ENCODE measurements at places on chromosomes 2 and 18. TPM values are rescaled to one million over a fixed set of nuclear protein-coding genes. Genes with fewer than 3 reads are reported as not detected.

Gene C2orf78
- not detected for total RNA-seq

DNA sequence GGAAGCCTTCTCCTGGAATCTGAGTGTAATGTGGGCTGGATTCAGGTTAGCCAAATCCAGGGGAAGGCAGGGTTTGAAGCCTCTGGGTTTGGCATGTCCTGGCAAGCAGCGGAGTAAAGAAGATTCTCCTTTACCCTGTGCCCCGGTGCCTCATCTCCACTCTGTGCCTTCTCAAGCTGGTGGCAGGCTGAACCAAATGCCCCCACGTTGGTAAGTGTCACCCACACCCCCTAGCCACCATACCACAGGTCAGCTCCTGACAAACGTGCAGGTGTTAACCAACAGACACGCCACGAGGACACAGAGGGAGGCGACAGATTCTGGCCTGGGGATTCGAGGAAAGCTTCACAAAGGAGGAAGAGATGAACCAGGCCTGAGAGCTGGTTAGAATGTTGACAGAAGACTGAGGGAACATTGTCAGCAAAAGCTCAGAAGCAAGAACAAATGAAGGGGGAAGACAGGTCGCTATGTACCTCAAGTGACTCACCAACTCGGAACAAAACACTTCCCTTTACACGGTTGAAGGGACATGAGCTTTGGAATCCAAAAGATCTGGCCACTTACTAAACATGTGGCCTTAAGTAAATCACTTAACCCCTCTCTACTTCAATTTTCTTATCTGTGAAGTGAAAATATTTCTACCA lies 85.2 kb upstream of the LCLAT1 start:
- DNase-seq = no peak

DNA sequence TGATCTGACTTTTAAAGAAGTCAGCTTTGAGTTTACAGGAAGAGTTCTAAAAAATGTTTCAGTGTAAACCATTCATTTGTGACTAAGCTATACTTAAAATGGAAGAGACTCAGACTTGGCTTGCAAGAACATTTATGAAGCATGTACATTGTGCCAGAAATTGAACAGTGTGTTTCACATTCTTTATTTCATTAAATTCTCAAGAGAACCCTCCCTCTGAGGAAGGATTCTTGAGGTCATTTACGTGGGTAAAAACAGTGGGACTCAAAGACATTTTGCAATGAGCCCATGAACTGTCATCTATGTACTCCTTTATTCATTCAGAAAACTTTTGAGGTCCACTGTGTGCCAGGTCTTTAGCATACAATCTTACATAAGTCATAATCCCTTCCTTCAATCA lies 143.6 kb upstream of the ZNF521 start:
- no peak for DNase-seq

Gene REG3G
- 0.65 TPM for total RNA-seq

GRCh38 chr2:184558713-184559464 lies 39.4 kb upstream of the ZNF804A start:
- no peak for DNase-seq

Gene KCNG3
- total RNA-seq = 0.37 TPM

Gene CAPN13
- total RNA-seq = not detected

GRCh38 chr2:58378152-58378551 lies 137.0 kb upstream of the FANCL start:
- DNase-seq = no peak

DNA sequence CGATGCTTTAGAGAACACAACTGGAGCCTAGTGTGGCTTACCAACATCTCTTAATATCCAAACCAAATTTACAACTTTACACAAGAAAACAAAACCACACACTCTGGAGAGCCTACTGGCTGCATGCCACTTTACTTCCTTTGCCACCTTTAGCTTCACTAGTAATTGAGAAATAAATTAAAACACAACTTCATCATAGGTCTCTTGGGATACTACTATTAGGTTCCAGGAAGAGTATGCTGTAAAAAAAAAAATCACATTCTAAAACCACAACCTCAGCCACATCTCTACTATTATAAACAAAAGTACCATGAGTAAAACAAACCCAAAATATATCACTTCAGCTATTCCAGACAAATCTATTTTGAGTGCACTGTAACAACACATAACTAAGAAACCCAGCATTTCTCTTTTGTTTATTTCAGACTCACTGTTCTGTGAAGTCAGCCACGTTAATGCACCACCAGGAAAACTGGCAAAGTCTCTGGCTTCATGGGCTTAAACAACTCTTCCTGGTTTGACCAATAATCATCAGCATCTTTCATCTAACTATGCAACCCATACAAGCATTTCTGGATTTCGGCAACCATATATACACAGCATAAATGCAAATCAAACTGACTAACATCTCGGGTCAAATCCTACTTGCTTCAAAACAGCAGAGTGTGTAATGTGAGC lies 59.1 kb downstream of the REV1 start:
- DNase-seq = no peak

Gene CAPN14
- total RNA-seq = not detected

Gene FEV
- total RNA-seq = not detected

Gene TMEM178A
- 1.9 TPM for total RNA-seq

DNA sequence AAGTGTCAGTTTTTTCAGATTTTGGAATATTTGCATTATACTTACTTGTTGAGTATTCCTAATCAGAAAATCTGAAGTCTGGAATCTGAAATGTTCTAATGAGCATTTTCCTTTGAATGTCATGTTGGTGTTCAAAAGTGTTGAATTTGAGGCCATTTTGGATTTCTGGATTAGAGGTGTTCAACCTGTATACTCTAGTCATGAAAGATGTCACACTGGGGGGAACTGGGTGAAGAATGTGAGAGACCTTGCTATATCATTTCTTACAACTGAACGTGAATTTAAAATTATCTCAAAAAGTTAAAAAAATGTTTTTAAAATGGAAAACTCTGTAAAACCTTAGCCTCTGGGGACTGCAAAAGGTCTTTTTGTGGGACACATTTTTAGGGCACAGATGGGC lies 384.5 kb downstream of the NBAS start:
- no peak for DNase-seq

Gene C18orf32
- total RNA-seq = 22.1 TPM

DNA sequence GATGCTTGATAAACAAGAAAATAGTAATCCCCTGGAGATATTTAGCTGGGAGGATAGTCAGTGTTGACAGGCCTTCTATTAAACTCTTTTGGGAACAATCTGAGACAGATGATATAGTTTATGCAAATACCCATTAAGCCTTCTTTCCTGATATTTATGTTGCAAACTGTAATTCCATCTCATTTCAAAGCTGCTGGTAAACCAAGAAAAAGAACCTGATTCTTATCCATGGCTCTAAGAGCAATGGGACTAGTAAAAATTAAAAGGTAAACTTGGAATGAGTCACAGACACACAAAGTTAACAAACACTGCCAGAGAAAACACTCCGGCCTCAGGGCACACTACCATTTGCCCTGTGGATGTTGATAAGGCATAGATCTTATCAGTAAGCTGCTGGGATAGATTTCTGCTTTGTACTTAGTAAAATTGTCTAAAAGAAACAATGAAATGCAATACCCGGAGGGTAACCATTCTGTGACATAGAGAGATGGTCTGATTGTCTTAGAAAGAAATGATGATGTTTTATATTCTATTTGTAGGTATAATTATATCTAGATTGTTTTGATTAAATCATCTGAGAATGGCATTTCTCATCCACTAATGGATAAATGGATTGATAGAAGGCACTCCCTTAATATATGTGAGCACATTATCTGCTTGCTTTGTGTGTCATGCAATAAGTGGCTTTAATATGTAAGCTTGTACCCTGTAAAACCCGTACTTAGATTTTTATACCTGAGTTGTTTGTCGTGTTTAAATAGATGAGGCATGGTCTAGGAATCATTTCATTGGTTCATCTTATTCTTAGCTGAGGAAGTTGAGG lies 13.2 kb downstream of the GALR1 start:
- DNase-seq = no peak

GRCh38 chr2:102239344-102239743 lies 52.5 kb downstream of the IL1RL2 start:
- no peak for DNase-seq

Gene MBD1
- total RNA-seq = 63.6 TPM

GRCh38 chr2:121665504-121665903 lies 16.2 kb upstream of the CLASP1 start:
- DNase-seq = no peak

- no peak for DNase-seq
These were observed 48.9 kb upstream of the NABP1 start for GRCh38 chr2:191629001-191629453.

GRCh38 chr18:79543861-79544385 lies 135.7 kb upstream of the CTDP1 start:
- DNase-seq = no peak

Gene COBLL1
- 38.1 TPM for total RNA-seq

DNA sequence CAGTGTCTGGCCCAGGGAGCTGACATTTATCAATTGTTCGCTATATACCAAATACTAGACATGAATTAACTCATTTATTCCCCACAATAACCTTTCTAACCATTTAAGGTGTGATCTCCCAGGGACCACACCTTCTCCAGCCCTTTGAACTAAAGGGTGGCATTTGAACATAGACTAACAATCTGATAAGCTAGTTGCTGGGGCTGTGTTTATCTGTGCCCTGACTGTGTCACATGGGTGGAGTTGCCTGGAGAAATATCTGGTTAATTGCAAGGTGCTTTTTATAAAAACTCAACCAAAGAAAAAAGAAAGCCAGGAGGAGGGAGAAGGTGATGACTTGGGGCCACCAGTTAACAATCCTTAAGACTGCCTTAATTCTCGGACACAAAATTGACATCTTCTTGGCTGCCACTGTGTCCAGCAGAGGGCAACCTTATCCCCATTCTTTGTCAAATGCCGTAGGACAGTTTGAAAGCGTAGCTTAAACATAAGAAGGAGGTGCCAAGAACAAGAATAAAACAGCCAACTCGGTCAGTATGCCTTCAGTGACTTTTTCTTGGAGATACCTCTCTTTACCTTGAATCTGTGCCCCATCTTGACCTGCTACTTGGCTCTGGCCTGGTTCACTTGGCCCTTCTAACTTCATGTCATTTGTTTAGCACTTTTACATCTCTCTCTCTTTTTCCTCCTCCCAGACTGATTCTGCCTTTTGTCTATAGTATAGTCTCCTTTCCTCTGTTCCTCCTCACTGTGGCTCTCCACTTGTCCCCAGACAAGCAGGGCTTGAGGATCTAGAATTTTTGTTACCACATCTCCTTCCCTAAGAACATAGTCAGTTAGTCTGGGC lies 183.4 kb downstream of the MYO3B start:
- no peak for DNase-seq

Gene MAP2
- 19.2 TPM for total RNA-seq

GRCh38 chr18:55264108-55264507 lies 304.8 kb upstream of the CCDC68 start:
- no peak for DNase-seq

DNA sequence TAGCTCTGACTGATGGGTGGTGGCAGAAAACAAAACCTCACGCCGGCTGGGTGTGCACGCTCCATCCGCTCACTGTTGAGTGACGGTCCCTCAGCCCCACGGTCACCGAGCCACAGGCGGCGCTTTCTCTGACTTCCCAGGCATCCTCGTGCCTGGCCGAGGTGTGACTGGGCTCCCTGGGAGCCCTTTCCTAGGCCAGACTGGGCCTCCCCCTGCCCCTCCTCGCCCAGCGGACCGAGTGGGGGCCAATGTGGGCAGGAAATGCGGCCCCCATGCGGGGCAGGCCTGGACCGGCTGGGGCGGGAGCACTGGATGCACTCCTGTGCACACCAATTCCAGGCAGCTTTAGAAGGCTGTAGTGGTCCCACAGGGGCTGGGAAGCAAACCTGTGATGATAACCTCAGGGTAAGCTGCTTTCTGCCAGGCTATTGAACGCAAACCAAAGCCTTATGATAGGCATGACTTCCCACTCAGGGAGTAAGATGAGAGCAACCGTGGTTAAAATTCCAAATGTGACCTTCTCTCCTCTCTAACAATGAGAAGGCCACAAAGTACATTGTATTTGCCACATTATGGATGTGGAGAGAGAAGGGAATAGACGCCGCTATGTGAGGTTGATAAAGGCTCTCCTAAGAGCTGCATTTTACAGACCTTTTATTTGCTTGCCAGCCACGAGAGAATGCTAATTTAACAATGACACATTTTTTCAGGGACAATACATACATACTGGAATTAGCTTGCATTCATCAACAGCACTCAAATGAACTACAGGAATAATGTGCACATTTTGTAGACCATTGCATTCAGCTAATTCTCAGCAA lies 83.9 kb upstream of the PGAP1 start:
- DNase-seq = no peak

GRCh38 chr2:133591164-133591563 lies 22.9 kb upstream of the NCKAP5 start:
- no peak for DNase-seq

Gene ARHGEF33
- 1.6 TPM for total RNA-seq

Gene SNTG2
- 4.5 TPM for total RNA-seq

DNA sequence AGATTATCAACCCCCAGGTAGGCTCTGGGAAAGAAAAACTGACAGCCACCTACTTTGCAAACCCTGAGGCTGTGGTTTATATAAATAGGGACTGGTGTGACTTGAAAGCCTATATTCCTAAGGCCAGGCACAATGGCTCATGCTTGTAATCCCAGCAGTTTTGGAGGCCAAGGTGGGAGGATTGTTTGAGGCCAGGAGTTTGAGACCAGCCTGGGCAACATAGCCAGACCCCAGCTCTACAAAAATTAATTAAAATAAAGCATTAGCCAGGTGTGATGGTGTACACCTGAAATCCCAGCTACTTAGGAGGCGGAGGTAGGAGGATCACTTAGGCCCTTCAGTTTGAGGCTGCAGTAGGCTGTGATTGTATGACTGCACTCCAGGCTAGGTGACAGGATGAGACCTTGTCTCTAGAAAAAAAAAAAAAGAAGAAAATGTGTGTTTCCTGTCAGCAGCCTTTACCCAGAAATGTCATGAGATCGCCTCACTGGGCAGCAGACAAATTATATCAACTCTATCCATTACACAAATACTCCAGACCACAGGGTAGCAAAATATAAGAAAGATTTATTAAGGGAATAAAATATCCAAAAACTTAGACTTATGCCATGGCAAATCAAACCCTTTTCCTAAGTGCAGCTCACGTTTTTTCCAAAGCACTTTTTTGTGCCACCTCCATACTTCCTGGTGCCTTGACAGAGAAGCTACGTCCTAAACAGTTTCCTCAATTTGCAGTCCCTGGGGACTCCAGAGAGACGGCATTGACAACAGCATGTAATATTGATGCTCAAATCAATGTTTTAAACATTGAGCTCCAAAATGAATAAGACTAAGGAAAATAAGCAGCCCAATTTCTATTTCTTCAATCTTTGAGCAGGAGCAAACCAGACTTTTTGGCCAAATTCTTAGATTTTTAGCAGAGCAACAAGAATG lies 190.8 kb upstream of the NDUFV2 start:
- no peak for DNase-seq

GRCh38 chr18:75231053-75231406 lies 20.4 kb downstream of the TSHZ1 start:
- no peak for DNase-seq

All from omental fat pad (tissue), 4 donors.